Stimulated activated CD4-positive, alpha-beta T cell treated with anti-CD3 and anti-CD28 coated beads, Interleukin-15, amount 100 ng/mL, for 1 hour (primary cell): ENCODE measurements at places on chromosomes 7 and 10.

GRCh38 chr10:89494575-89494974, 40.8 kb downstream of the SLC16A12 start:
- no peak for DNase-seq

DNA sequence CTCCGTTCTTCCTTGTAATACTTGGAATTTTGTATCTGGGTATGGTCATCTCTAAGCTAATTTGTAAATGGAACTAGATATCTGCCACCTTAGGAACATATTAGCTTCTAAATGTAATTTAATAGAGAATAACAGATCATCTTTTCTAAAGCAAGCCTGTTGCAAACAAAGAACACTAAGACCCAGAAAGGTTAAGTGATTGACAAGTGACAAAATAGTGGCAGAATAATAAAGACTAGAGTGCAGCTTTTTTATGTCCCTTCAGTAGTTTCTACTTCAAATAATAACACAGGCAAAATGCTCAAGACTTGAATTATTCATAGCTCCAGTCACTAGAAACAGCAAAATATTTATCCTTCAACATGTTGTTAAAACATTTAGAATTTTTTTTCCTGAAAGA, 91.7 kb downstream of the MET start:
- DNase-seq, result no peak

- DNase-seq, result no peak
Measured at GRCh38 chr10:98924526-98924925, 311.1 kb downstream of the HPSE2 start.

GRCh38 chr7:121029302-121029701, 40.8 kb downstream of the CPED1 start:
- no peak for DNase-seq

- no peak for DNase-seq
Measured at GRCh38 chr10:70678757-70679489, 6.6 kb downstream of the ADAMTS14 start.

DNA sequence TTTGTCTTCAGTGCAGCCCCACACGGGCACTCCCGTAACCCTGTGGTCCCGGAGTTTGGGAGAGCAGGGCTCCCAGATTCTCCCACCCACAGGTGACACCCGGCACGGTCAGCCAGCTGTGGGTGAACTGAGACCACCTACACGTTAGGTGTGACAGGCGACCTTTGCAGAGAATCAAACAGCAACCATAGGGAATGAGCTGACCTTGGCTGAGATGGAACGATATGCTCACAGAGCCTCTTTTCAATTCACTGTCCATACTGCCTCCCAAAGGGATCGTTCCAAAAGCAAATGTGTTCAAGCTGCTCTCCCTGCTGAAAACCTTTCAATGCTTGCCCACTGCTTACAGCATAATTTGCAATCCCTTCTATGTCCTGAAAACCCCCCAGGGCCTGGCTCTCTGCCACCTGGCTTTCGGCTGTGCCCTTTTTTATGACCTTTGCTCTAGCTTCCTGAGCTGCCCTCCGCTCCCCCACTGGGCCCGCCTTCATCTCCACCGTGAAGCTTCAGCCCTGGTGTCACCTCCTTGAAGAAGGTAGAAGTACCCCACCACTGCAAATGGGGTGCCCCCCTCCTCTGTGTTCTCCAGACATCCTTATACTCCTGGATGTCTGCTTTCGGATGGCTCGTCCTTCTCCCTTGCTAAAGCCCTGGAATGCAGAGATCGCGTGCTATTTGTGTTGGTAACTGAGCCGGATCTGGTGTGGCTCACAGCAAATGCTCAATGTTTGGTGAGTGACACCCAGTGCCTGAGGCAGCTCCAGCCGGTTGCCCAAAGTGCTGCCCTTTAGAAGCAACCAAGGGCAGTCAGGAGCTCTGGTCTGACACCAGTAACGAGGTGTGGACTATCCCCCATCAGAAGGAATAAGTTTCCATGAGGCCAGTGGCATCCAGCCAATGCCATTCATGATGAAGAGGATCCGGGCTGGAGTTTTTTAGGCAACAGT, 90.4 kb downstream of the KIAA1549 start:
- DNase-seq, result no peak

- DNase-seq, result no peak
Measured at GRCh38 chr7:6600093-6600492, 10.3 kb downstream of the INTS15 start.

- DNase-seq, result no peak
Measured at GRCh38 chr10:3031490-3031889, 35.9 kb upstream of the PFKP start.

DNA sequence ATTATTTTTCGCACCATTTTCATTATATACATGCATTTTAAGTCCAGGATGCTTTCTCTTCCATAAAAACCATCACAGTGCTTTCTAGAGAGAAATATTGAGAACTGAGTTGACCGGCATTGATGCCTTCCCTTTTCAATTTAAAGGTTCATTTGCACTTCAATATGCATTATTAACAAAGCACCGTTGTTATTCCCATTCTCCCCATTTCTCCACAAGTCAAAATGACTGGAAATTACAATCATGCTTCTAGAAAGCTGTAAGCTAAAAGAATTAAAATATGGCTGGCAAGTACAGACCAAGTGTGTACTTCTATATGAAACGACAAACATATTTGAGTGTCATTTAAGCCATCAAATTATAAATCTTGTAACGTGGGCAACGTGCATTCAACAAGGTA, 219.5 kb downstream of the FANK1 start:
- no peak for DNase-seq

- no peak for DNase-seq
Measured at GRCh38 chr10:44380829-44381600, 3.9 kb downstream of the CXCL12 start.

DNA sequence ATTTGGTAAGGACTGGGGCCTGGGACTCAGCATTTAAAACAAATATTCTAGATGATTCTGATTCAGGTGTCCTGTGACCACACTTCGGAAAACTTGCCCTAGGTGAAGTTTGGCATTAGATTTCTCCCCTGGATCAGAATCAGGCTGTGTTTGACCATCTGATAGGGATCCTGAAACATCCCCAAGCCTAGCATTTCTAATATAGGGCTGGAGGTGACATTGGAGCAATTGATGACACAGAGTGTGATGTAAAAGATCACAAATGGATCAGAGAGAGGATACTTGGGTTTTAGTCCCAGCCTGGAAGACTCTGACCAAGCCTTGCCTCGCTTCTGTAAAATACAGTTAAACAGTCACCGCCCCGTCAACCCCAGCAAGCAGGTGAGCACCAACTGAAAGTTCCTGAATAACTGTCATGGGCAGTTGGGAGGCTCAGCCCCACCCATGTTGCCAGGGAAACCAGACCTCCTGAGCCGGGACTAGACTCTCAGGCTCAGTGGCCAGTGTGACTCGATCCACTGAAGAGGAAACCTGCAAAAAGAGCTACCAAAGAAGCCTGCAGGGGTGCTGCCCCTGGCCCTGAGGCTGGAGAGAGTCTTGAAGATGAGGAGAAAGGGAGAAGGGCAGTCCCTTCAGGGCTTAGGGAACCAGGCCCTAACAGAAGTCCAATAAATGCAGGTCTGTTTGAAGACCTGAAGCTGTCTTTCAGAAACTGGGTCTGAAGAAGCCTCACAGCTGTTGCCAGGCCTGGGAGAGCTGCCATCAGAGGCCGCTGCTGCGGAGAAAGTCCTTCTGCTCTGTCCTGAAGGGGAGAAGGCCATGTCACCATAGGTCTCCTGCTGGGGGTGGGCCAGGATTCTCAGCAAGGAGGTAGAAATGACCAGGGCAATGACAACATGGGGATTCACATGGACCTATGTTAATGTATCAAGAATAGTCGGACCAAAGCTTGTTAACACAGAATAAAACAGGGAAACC, 126.1 kb upstream of the KCNMA1 start:
- DNase-seq, result no peak

DNA sequence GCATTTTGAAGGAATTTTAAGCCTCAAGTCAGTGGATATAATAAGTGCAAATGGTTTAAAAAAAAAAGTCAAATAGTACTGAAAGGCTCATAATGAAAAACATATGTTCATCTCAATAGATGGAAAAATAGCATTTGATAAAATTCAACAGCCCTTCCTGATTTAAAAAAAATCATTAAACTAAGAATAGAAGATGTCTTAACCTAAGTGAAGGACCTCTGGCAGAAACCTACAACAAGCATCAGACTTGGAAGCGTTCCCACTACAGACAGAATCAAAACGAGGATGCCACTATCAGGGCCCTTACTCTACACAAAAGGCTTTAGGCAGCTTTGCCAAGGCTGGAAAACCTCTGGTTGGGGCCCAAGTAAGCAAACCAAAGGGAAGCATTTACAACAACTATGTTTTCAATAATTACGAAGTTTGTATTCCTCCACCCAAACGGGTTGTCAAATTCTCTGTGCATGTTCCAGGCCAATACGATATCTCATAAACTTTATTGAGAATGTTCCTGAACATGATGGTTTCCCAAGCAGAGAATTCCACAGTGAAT, 45.1 kb downstream of the CYTH3 start:
- no peak for DNase-seq

- no peak for DNase-seq
Measured at GRCh38 chr7:158402471-158402870, 185.2 kb downstream of the PTPRN2 start.

- no peak for DNase-seq
Measured at GRCh38 chr7:142303650-142304049, 45.8 kb upstream of the PRSS58 start.
